ENCODE measurements at places on chromosomes 11 and 22.
A peak's percentile ranks its signal among the peaks of the same experiment; 100 is the strongest.

GRCh38 chr22:43860831-43861230 lies 1.5 kb downstream of the SULT4A1 start:
- H3K27me3 ChIP-seq, result no peaks in the 10 kb centered on the region
- no peak for DNase-seq
- H3K4me1 ChIP-seq, result peaks cover 7% of the 10 kb centered on the region
- no peak overlapping the region for H3K27ac ChIP-seq
- H3K4me3 ChIP-seq, result no peak overlapping the region

- peaks cover 11% of the 10 kb centered on the region for H3K4me1 ChIP-seq
- H3K27me3 ChIP-seq, result no peaks in the 10 kb centered on the region
- no peak for DNase-seq
- H3K36me3 ChIP-seq, result no peaks in the 10 kb centered on the region
- no peak overlapping the region for H3K27ac ChIP-seq
Measured at GRCh38 chr11:77092382-77092781, 10.3 kb upstream of the OMP start.

DNA sequence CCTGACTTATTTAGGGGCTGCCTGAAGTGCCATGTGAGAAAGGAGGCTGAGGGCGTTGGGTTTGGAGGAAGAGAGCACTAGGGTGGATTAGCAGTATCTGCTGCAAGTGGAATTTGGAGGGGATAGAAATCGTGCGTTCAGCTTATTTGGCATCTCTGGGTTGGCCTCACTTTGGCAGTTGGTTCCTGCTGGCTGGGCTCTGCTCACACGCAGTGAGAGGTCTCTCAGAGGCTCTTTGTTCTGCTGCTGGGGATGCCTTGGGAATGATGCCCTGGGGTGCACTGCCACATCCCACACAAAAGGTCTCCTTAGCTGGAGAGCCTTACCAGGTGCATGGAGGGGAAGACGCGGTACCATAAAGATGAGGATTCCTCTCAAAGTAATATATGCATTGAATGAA lies 17.7 kb upstream of the MICAL2 start:
- H3K27ac ChIP-seq, result peak overlapping the region; percentile 88
- peaks cover 14% of the 10 kb centered on the region for H3K4me1 ChIP-seq
- no peaks in the 10 kb centered on the region for H3K27me3 ChIP-seq
- no peak for DNase-seq
- H3K36me3 ChIP-seq, result no peaks in the 10 kb centered on the region

DNA sequence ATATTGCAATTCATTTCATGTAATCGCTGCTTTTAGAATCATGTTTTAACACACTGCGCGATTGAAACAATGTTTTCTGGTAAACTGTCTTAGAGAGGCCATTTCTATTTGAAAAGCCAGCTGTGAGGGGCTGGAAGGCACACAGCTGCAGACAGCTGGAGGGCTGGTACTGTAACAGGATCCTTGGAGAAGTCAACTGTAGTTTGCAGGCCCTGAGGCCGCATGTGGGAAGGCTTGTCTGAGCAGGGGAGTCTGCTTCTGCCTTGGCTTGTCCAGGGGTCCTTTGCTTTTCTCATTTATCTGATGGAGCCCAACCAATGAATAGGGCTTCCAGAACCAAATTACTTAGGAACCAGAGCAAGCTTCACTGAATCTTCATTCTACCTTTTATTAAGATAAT lies 313.5 kb downstream of the BLID start:
- no peaks in the 10 kb centered on the region for H3K36me3 ChIP-seq
- H3K27me3 ChIP-seq, result no peaks in the 10 kb centered on the region
- no peak for DNase-seq
- H3K4me1 ChIP-seq, result peaks cover 13% of the 10 kb centered on the region
- no peak overlapping the region for H3K27ac ChIP-seq

DNA sequence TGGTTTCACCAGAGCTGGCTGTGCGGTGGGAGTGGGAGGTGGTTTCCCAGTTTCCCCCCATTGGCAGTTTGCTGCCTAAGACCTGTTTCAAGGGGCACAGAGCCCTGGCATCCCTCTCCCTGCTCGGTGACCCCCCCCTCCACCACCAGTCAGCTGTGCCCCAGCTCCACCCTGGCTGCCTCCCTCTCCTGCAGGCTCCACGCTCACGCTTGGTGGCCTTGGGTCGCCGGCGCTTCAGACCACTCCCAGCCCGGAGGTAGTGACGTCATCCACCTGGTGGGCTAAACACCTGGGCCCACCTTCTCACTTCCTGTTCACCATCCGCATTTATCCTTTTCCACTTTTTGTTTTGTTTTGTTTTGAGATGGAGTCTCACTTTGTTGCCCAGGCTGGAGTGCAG lies 7.8 kb downstream of the GAL start:
- H3K27me3 ChIP-seq, result no peaks in the 10 kb centered on the region
- no peak for DNase-seq
- H3K4me3 ChIP-seq, result no peak overlapping the region
- H3K27ac ChIP-seq, result no peak overlapping the region
- no peaks in the 10 kb centered on the region for H3K36me3 ChIP-seq

Data from esophagus squamous epithelium (tissue), 5 donors.